Lung (tissue), 17 donors: ENCODE measurements at places on chromosomes 7 and 10. TPM values are rescaled to one million over a fixed set of nuclear protein-coding genes. Genes with fewer than 3 reads are reported as not detected.
A peak's percentile ranks its signal among the peaks of the same experiment; 100 is the strongest.

Gene PILRA
- total RNA-seq: 40.9 TPM

Gene TET1
- total RNA-seq: 1.3 TPM

GRCh38 chr10:119028900-119029612 lies 458 bp upstream of the NANOS1 start:
- DNase-seq: peak; percentile 91

DNA sequence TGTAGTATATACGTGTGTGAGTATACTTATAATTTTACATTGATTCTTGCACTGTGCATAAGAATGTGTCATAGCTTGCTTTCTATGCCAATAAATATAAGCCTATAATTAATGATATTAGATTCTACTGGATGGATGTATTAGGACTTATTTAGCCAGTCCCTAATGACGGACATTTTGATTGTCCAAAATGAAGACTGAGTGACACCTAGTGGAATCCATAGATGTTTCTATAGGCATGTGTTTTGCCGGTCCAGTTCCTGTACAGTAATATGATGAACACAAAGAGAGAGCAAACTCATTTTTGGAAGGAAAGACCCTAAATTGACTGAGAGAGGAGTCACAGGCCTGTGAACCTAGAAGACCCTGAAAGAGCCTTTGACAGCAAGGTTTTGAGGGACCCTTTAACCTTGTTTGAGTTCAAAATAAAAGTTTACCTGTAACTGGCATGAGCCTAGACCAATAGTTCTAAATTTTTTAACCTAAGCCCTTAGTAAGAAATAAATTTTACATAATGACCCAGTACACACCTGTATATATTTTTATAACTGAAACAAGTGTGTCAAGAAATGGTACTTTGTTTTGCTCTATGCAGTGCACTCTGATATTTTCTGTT lies 42.4 kb upstream of the AGBL3 start:
- DNase-seq: peak; percentile 78
